ENCODE measurements at places on chromosomes 11 and 22.

- DNase-seq = no peak
Observed at GRCh38 chr11:121038648-121039409, 14.9 kb downstream of the TBCEL start.

- DNase-seq = no peak
Observed at GRCh38 chr11:126800009-126800408, 200.6 kb downstream of the KIRREL3 start.

DNA sequence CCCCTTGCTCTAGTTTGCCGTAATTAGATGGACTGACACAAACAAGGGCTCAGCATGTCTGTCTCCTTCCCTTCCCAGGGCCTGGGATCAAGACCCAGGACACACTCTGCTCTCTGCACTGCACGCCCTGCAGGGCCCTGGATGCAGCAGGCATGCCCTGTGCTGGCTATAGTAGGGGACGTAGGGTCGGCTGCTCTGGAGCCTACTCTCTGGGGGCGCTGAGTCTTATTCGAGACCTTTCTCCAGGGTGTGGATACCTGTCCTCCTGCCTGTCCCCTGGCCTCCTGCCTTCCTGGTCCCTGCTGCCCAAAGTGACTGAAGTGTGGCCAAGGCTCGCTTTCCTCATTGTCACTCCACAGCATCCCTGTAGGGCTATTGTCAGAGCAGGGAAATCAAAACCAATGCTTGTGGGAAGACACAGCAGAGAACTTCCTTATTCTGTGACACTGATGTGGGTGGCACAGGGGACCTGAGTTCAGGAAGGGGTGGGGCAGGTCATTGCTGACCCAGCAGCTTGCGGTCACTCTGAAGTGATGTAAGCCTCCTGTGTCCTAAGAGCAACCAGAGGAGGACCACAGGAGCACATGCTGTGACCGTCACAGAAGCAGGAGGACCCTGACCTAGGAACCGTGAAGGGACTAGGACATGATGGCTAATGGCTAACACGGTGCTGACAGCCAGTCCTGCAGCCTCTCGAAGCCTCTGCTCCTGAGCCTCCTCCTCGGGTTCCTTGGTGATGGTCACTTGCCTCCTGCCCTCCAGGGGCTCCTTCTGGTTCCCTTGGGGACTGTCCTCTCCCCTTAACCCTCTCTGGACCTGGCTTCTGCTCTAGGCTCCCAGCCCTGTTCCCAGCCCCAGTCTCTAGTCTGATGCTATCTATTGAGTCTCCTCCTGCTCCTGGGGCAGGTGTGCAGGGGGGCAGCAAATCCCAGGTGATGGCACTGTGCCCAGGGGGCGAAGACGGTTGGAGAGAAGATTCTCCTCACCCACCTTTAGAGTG, 10.3 kb downstream of the APOBEC3A start:
- no peak for DNase-seq

DNA sequence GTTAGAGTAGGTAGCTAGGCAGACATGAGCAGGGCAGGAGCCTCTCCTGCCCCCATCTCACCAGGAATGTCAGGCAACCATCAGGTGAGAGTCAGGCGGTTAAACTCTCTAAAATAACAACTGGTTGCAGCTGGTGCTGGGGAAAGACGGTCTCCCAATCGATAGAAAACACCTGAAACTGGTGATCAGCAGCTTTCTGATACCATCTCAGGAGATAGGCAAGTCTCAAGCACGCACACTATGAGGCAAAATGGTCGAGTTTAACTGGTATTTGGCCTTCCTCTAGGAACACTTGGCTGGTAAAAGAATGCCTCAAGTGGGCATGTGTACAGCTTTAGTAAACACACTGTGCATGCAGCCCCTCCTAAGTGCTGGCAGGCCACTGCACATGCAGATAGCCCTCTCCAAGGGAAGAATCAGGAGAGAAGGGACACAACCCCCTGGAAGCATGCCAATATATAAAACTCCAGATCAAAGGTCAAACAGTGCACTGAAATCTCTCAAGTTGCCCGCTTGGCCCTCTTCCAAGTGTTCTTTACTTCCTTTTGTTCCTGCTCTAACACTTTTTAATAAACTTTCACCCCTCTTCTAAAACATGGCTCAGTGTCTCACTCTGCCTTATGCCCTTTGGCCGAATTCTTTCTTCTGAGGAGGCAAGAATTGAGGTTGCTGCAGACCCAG, 88.7 kb downstream of the USP35 start:
- DNase-seq = no peak

- no peak for DNase-seq
Observed at GRCh38 chr11:109018639-109019038, 353.8 kb downstream of the DDX10 start.

DNA sequence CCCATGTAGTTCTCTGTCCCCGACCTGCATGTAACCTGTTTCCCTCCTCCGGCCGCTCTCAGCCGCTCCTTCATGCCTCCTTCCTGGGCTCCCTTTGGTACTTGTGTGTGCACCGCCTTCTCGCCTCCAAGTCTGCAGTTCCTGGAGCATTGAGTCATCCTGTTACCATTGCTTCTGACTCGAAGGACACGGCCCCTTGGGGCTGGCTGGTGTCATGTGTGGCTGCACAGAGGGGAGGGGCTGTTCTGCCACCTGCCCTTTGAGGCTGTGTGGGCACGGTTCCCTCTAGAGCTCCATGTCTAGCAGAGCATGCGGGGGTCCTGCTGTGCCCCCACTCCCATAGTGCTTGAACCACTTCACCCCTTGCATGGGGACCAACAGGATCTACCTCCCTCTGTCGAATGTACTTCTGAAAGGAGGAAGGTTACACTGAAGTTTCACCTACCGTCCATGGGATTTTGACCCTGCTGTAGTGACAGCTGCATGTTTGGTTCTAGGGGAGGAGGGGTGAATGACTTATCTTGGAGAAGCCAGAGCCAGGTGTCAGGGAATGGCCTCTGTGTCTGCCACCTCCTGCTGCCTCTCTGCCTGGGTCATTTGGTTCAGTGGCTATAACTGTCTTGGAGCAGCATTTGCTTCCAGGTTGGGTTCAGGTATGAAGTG, 39.6 kb downstream of the BCR start:
- DNase-seq = peak; percentile 55

- DNase-seq = no peak
Observed at GRCh38 chr22:24681236-24681635, 78.2 kb downstream of the GGT1 start.

DNA sequence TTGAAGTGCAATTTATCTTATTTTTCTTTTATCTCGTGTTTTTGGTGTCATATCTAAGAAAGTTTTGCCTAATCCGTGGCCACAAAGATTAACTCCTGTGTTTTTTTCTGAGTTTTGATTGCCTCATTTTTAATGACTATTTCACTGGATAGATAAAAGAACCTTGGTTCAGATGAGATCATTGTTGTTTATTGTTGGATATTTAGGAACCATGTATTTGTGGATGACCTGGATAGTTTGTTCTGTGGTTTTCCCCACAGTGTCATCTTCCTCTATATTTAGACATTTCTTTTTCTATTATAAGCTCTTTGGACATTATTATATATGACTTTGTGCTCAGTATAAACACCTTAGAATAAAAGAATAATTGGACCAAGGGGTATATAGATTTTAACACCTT, 37.2 kb downstream of the PPP6R3 start:
- DNase-seq = no peak

GRCh38 chr11:130470832-130471706, 22.6 kb downstream of the ADAMTS15 start:
- no peak for DNase-seq

GRCh38 chr22:32911503-32911902, 110.0 kb downstream of the TIMP3 start:
- no peak for DNase-seq

DNA sequence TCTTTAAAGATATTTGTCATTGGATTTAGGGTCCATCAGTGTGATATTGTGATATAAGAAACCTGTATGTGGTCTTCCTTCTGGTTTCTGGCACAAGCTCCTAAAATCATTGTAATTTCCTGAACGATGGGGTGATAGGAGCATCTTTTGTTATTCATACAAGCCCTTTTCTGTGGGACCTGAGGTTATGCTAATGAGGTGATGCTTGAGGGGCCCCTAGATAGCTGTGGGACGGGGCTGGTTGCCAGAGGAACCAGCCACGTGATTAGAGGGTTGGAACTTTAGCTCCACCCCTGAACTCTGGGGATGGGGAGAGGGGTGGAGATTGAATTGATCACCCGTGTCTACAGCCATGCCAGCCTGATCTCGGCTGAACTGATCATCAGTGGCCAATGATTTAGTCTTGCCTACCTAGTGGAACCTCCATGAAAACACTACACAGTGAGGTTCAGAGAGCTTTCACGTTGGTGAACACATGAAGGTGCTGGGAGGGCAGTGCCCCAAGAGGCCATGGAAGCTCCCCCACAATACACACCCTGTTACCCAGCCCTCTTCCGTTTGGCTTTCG, 62.8 kb downstream of the BCR start:
- peak; percentile 62 for DNase-seq

Measured in stimulated activated CD4-positive, alpha-beta T cell treated with anti-CD3 and anti-CD28 coated beads, Interleukin-12 subunit alpha, Interleukin-12 subunit beta, amount 100 ng/mL, for 48 hours (primary cell).